ENCODE measurements at places on chromosomes 4 and X.

DNA sequence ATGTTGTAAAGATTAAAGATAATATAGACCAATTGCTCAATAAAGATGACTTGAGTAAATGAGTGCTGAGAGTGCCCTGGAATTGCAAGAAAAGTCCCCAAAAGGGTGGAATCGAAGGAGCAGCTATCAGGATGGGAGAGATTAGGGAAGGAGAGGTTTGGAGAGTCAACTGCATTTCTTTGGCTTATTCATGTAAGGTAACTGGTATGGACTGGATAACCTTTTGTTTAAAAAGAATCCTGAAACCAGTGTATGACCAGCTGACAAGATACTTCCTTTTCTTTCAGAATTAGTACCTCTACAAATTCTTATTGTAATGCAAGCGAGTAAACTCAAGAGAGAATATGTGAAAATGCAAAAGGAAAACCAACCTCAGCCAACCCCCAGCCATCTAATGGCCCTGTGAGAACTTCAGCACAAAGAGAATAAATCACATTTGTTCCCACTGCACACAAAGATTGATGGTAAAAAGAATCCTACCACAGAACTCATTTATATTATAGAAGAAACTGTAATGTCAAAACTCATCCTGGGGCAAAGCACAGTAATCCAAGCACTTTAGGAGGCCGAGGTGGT lies 24.5 kb upstream of the SPP1 start:
- DNase-seq = no peak

- no peak for DNase-seq
These were observed 22.9 kb downstream of the AWAT2 start for GRCh38 chrX:70026851-70027200.

GRCh38 chr4:148126825-148127224 lies 315.4 kb downstream of the NR3C2 start:
- no peak for DNase-seq

- no peak for DNase-seq
These were observed 69.7 kb downstream of the SPIN4 start for GRCh38 chrX:63281465-63281864.

DNA sequence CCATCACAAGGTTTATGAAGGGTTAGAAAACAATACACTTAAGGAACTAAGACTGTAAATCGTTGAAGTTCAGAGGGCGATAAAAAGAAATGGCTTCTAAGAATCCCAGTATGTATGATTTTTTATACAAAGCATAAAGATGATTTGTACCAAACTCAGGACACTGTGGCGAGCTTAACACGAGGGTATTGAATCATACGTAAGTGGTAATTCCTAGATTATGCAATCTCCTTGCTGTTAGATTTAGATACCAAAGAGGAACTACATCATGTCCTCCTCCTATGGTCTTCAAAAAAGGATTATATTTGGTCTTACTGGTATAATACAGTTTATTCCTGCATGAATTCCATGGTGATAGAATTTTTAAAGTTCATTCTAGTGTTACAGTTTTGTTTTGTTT lies 23.9 kb downstream of the NFKB1 start:
- DNase-seq = no peak

GRCh38 chrX:153631346-153631745 lies 15.7 kb upstream of the DUSP9 start:
- DNase-seq = no peak

- no peak for DNase-seq
These were observed 13.5 kb upstream of the GRIA3 start for GRCh38 chrX:123170546-123170945.

- no peak for DNase-seq
These were observed 69.6 kb downstream of the PHOX2B start for GRCh38 chr4:41678951-41679350.

- no peak for DNase-seq
These were observed 143.7 kb downstream of the RPA4 start for GRCh38 chrX:97027384-97027922.

- DNase-seq = no peak
These were observed 205.1 kb downstream of the PPP3CA start for GRCh38 chr4:101142259-101142658.

GRCh38 chrX:39787999-39788398 lies 309.8 kb downstream of the BCOR start:
- DNase-seq = no peak

GRCh38 chrX:23332888-23333821 lies 1.5 kb upstream of the PTCHD1 start:
- DNase-seq = no peak

GRCh38 chr4:85968945-85969819 lies 390.7 kb downstream of the MAPK10 start:
- DNase-seq = no peak

DNA sequence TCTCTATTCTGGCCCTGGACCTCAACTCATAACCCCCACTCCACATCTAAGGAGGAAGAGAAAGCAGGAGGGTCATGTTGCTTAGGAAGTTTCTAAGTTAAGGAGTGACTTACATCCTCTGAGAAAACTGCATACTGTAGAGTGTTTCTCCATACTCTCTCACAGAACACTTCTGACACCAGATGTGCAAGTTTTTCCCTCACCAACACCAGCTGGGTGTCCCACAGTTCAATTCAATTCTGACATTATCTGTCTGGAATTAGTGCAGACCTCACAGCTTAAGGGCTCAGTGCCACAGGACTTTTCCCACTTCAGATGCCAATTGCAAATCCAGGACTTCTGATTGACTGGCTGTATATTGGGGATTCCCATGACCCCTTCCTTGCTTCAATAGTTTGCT lies 89.0 kb upstream of the SFRP2 start:
- DNase-seq = no peak

GRCh38 chr4:35963974-35964515 lies 280.3 kb downstream of the ARAP2 start:
- no peak for DNase-seq

DNA sequence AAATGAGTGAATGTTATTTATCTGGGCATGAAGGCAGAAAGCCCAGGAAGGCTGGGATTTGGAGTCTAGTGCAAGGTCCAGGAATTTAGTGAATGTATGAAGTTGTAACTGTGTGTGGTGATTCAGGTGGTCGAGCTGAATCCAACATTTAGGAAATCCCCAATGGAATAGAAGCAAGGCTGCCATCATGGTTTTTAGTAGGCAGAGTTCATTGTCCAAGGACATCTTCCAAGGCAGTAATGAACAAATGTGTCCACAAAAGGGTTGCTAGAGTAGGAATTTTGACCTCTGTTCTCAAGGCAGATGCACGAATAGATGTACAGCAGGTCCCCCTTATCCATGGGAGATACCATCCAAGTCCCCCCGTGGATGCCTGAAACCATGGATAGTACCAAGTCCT lies 42.9 kb upstream of the ACSL1 start:
- DNase-seq = no peak

GRCh38 chr4:60396341-60397049 lies 803.6 kb upstream of the ADGRL3 start:
- no peak for DNase-seq

GRCh38 chrX:104432321-104432720 lies 133.7 kb upstream of the IL1RAPL2 start:
- no peak for DNase-seq

DNA sequence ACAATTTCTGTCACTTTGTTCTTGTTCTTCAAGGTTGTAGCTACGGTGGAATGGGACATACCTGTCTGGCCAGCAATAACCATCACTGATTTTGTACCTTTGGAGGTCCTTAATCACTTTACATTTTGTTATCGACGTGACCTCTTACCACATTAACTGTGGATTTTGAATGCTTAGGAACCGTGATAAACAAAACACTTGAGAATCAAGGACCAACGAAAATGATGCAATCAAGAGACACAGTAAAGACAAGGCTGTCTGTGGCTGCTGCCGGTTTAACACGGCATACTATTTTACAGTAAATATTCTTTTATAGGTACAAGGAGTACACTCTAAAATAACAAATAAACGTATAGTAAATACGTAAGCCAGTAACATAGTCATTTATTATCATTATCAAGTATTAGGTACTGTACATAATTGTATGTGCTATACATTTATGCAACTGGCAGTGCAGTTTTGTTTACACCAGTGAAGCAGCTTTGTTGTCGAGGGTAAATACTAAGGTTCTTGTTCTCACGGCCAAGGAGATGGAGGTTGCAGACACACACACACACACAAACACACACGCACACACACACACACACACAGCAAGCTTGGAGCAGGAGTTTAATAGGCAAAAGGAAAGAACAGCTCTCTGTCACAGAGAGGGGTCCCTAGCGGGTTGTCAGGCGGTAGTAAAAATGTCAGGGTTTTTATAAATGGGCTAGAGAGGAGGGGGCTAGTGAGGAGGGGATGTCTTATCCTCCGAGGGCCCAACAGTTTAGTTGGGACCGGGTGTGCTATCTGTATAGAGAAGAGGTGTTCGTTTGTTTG lies 194.7 kb upstream of the CXorf51B start:
- no peak for DNase-seq

DNA sequence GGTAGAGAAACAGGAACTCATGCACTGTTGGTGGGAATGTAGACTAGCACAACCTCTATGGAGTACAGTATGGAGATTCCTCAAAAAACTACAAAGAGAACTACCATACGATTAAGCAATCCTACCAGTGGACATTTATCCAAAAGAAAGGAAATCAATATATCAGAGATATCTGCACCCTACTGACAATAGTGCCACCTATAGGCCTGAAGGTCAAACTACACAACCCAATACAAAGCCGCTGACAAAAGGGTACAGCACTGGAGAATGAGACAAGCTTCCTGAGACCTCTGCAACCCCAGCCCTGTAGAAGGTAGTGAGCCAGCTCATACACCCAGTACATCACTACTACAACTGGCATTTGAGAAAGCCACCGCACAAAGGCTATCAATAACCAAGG lies 67.1 kb downstream of the CBR4 start:
- DNase-seq = no peak

DNA sequence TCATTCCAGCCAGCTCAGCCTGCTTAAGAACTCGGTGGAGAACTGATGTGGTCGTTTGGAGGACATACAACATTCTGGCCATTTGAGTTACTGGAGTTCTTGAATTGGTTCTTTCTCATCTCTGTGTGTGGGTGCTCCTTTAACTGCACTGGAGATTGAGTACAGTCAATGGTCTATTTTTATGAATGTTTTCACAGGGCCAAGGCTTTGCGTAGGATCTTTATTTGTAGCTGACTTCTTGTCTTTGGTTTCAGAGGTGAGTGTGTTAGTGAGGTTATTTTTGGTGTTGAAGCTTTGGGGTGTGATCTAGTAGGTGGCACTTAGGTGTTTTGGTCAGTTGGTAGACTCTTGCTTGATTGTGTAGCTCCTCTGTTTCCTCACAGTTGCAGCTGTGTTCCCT lies 288.4 kb downstream of the LHFPL1 start:
- no peak for DNase-seq

GRCh38 chrX:38804682-38805431 lies 3.6 kb downstream of the MID1IP1 start:
- no peak for DNase-seq

DNA sequence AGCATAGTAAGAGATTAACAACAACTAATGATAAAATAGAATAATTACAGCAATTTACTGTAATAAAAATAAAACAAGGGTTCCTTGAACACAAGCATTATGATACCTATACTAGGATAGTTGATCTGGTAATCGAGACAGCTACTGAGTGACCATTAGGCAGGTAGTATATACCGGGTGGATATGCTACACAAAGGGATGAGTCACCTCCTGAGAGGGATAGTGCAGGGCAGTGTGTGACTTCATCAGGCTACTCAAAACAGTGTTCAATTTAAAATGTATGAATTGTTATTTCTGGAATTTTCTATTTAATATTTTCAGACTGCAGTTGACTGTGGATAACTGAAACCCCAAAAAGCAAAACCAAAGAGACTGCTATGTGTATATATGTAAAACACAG lies 9.7 kb upstream of the ANTXR2 start:
- no peak for DNase-seq

Data from NCI-H524 treated with DMSO at 0.1 percent for 48 hours (cell line).